Glomerular endothelial cell (primary cell): ENCODE measurements at places on chromosomes 11 and 22. TPM values are rescaled to one million over a fixed set of nuclear protein-coding genes. Genes with fewer than 3 reads are reported as not detected.

- DNase-seq = no peak
Observed at GRCh38 chr11:101429703-101430540, 153.9 kb downstream of the TRPC6 start.

DNA sequence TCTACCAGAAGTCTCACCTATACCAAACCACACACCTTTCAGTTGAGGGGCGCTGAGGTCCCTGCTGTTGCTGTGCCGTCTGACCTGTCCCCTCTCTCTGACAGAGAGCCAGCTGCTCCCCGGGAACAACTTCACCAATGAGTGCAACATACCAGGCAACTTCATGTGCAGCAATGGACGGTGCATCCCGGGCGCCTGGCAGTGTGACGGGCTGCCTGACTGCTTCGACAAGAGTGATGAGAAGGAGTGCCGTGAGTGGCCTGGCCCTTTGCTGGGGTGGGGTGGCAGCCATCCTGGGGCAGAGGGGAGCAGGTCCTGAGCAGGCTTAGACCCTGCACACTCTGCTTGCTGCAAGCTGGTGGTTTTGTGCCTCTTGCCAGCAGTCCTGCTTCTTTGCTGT lies 92.1 kb downstream of the LDLRAD3 start:
- no peak for DNase-seq

UBASH3B gene
- 27.7 and 49.8 TPM in 2 replicates for total RNA-seq

PUS3 gene
- total RNA-seq = 7.5 and 11.4 TPM in 2 replicates

PLET1 gene
- total RNA-seq = not detected in 2 replicates

PITPNB gene
- 40.9 and 56.8 TPM in 2 replicates for total RNA-seq
